Stimulated activated CD4-positive, alpha-beta T cell treated with anti-CD3 and anti-CD28 coated beads, Interleukin-1b, Interleukin-23, amount 100 ng/mL, for 1 hour (primary cell): ENCODE measurements at places on chromosomes 6 and 20.

DNA sequence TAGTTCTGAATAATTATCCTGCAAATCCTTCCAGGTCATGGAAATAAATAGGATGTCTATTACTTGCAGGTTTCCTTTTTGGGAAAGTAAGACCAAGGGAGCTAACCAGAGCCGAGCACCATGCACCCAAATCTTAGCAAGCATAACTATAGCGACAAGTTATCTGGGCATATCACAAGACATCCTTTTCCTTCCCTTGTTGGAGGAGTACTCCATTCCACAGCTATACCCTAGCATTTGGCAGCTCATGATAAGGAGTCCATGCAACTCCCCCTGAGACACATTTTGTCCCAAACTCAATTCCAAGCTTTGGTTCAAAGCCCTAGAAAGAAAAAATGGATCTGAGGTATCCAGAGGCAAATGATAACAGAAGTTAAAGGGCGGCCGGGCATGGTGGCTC, 16.5 kb upstream of the ASCC3 start:
- no peak for DNase-seq

- no peak for DNase-seq
Observed at GRCh38 chr6:35739645-35740524, 3.1 kb downstream of the ARMC12 start.

DNA sequence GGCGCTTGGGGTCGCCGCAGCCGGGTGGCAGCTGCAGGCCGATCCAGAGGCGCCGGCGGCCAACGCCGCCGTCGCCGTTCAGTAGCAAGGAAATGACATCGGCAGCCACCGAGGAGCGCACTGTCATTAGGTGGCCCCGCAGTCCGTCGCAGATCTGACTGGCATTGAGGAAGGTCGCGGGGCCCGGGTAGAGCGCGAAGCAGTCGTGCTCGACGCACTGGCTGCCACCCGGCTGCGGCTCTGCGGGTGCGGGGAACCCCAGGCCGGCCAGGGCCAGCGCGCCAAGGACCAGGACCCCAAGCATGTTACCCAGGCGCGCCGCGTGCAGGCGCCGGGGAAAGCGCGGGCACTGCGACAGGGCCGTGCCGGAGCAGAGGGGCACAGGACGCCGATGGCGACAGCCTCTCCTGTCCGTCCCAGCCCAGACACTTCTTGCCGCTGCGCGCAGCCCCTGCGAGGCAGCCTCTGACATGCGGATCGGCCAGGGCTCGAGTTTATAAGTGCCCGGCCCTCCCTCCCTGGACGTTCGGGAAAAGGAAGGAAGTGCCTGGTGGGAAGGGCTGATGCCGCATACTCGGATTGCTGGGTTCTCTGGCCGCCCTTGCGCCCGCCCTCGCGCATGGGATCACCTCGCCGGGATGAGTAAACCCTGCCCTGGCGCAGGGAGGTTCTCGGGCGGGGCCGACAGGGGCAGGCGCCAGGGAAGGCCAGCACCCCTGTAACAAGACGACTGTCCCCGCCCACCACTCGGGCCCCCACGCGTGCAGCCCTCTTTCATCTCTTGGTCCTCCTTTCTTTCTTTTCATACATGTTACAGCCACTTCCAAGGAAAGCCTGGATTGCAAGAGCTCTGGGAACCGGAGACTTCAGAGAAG, at the start of gene THBD:
Gene THBD (minus strand): TSS at position 472 of the 875 bp plus-strand sequence. CDS start 168 bp downstream, at position 304.
- DNase-seq, result no peak

DNA sequence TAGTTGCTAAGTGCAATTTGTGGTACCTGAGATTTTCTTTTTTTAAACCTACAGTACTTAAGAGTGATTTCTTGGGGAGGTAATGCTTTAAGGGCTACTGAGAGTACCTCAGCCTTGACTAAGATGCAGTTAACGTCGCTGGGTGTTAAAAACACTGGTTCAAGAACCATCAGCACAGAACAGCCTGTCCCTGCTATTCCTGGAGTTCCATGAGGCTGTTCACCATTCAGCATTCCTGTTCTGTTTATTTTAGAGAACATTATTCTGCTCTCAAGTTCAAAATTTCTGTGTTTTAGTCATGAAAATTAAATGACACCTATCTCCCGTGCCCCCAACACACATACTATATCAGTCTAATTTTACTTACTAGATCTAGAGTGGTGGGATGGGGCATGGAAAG, 1.7 kb upstream of the PRELID3B start:
- DNase-seq, result no peak

DNA sequence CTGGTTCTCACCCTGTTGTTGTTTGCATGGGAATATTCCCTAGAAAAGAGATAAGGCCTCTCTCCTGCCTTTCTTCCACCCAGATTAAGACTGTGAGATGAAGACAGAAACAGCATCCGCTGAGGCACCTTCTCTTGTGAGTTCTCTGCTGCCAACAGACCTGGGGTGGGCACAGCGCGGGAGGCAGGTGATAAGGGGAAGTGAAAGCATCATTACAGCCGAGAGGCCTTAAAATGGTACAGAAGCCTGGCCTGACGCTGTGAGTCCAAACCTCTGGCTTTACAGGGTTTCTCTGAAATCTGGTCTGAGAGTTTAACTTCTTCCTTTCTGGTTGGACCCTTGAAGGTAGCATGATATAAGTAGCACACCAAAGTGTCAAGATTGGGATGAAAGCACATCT, 21.0 kb upstream of the IYD start:
- no peak for DNase-seq

DNA sequence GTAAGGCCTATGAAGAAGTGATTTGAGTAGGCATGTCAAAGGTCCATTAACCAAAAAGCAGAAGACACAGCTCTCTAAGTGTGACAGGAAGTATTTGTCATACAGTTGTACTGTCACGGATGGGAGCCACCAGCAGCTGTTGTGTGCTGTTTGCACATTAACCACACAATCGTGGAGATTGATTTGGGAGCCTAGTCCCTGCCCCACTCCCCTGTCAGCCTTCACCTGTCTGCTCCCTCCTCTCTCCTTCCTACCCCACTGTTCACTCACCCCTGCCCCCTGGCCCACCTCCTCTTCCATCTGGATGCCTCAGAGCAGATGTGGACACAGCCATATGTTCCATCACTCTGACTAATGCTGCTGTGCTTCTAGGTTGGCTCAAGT, 124.7 kb upstream of the SPACA1 start:
- no peak for DNase-seq

DNA sequence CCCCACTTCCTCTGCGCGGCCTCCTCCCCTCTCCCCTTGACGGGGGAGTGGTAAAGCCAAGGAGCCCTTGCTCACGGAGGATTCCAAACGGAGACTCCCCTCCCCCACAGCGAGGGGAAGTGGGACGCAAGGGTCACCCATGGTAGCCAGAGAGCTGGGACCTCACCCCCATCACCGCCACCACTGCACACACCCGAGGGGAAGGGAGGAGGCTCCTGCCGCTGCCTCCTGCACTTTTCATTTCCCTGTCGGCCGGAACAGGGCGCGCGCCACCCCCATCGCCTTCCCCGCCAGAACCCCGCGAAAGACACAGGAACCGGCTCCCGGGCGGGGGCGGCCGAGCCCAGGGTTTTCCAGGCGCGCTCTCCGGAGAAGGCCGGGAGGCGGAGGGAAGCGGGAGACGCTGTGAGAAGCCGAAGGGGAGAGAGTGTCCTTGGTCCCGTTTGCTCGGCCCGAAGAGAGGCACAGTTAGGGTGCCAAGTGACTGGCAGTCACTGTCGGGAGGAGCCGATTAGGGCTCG, 789 bp downstream of the CCND3 start:
- DNase-seq, result no peak

DNA sequence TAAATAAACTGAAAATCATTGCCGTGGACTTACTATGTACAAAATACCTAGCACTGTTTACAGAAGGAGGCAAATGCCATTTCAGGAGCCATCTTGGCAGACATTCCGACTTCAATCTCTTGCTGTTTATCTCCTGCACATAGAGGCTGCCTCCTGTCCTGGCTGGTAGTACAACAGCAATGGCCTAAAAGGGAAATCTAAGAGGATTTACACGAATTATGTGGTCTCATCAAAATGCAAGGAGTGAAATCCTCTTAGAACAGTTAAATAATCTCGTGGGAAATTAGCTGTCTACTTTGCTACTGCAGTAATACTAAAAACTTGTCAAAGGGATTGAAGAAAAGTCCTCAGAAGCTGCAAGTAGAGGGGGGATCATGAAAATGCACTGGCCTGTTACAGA, 82.2 kb upstream of the SLC2A12 start:
- DNase-seq, result no peak

GRCh38 chr6:109143191-109143590, 47.9 kb downstream of the CEP57L1 start:
- DNase-seq, result no peak

- no peak for DNase-seq
Observed at GRCh38 chr20:55740076-55740475, 265.2 kb downstream of the CBLN4 start.

DNA sequence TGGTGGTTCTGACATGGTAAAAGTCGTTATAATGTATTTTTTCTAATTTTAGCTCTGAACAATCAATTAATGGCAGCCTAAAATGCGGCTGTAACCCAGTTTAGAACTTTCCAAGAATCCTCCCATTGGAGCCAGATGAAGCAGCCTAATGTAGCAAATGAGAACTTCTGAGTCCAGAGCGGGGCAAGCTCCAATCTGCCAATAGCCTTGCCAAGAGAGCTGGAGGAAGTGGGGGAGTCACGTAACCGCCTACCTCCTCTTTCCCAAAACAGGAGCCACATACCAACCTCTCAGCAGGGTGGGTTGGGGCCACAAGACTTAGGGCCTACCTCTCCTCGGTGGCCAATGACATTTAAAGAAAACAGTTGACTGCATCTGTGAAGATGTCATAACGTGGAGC, 230.6 kb downstream of the SOD2 start:
- no peak for DNase-seq

DNA sequence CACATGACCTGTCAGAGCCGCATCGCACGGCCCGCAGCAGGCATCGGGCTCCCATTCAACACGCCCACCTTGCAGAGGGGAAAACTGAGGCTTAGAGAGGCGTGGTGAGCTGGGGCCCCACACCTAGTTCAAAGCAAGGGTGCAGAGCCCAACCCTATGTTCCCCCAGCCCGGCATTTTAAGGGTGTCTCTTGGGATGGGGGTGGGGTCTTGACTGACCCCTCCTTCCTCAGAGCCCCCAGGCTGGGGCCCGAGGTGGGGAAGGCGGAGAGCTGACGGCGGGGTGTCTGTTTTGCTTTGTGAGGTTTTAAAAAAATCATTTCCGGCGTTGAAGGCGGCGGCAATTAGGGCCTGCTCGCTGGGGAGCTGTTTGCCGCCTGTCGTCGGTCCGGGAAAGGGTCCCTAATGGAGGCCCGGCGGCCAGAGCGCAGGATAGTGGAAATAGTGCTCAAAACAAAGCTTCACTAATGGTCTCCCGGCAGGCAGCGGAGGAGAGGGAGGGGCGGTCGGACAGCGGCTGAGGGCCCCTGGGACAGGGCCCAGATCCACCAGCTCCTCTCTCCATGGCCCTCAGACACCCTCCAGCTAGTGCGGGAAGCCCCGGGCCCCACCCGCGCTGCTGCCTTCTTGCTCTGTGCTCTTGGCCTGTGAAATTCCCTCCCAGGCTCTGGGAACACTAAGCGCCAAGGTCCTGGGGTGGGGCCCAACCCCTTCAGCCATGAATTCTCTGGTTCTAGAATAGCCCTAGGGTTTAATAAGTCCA, 11.9 kb downstream of the VSTM2L start:
- no peak for DNase-seq

DNA sequence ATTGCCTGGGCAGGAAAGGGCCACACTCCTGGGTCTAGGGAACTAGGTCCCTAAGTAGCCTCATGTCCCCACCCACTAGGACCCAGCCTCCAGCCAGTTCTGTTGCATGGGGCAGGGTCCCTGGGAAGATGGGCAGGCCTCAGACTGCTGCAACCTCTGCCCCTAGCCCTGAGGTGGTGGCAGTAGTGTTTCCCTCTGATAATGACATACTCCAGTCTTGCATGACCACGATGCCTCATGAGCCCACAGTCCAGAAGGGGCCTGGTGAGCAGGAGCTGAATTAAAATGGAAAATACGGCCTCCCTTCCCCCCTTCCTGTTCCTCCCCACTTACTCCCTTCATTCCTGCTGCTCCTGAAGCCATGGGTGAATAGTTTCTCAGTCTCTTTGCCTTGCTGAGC, 36.0 kb upstream of the SCRT2 start:
- DNase-seq, result no peak

GRCh38 chr6:112235956-112236355, 18.4 kb downstream of the LAMA4 start:
- DNase-seq, result no peak

GRCh38 chr20:46157625-46158024, 39.5 kb downstream of the CD40 start:
- no peak for DNase-seq

GRCh38 chr6:28943557-28944411, 20.0 kb upstream of the TRIM27 start:
- no peak for DNase-seq

DNA sequence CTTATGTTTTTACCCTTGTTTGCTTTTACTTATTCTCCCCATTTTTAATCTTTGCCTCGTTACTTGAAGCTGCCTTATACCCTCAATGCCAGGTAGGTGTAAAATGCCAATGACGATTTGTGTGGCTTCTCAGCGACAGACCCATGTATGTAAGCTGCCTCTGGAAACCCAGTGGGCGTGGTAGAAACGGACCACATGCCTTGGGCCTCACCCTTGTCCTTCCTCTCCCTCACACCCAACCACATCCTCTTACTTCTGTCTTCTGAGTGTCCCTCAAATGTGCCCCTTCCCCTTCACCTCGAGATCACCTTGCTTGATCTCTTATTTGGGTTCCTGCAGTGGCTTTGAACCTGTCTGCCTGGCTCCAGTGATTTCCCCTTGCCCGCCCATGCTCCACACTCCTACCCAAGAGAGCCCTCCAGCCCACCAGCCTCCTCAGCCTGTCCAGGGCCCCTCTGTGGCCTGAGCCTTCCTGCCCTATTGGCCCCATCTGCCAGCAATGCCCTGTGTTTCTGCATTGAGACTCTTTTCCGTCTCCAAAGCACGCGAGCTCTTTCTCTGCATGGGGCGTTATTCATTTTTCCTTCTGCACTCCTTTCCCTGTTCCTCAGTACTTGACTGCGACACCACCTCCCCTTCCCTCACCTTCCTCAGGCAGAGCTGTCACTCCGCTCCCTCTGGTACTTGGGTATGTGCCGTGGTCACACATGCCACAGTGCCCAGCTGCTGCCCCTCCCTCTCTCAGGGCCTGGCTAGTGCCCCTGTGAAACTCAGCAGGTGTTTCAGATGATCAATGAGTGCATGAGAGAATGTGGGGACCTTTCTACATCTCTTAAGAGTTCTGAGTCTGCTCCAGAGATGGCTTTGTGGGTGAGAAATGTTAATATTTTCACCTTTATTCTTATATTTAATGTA, 115.4 kb downstream of the SLX4IP start:
- no peak for DNase-seq

GRCh38 chr20:63686492-63687321, 9.7 kb upstream of the TNFRSF6B start:
- peak; percentile 35 for DNase-seq

- DNase-seq, result no peak
Observed at GRCh38 chr6:54916858-54917257, 70.3 kb downstream of the FAM83B start.

GRCh38 chr6:56096541-56096940, 150.8 kb downstream of the COL21A1 start:
- no peak for DNase-seq

GRCh38 chr6:157427969-157428368, 47.0 kb downstream of the ZDHHC14 start:
- DNase-seq, result no peak

- no peak for DNase-seq
Observed at GRCh38 chr6:135871878-135872277, 20.4 kb downstream of the PDE7B start.
